ENCODE measurements at places on chromosomes 7 and 10.

GRCh38 chr7:35520810-35521625, 173.9 kb downstream of the HERPUD2 start:
- DNase-seq, result no peak

- no peak for DNase-seq
Measured at GRCh38 chr7:148898845-148899484, 14.9 kb upstream of the EZH2 start.

- no peak for DNase-seq
Measured at GRCh38 chr10:28719789-28720436, 42.6 kb downstream of the BAMBI start.

- DNase-seq, result no peak
Measured at GRCh38 chr10:71300555-71301370, 18.3 kb upstream of the SLC29A3 start.

GRCh38 chr10:22305721-22306120, 10.5 kb upstream of the COMMD3 start:
- DNase-seq, result no peak

- DNase-seq, result no peak
Measured at GRCh38 chr7:136403591-136403990, 426.4 kb upstream of the MTPN start.

DNA sequence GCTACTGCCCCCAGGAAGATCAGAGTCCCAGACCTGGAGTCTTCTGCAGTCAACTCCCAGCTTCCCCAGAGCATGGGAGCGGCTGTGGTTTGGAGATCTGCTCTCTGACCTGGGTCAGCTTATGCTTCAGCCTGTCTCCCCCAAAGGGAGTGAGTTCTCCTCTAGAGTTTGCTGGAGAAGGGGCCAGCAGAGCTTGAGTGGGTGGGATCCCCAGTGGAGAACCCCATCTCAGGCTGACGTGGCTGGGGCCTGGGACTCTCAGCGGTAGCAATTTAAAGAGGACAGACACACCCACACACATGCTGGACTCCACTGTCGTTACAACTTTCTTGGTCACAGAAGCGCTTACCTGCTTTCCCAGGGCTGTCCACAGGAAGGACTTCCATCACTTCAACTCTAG, 6.3 kb downstream of the UNC5B start:
- DNase-seq, result no peak

DNA sequence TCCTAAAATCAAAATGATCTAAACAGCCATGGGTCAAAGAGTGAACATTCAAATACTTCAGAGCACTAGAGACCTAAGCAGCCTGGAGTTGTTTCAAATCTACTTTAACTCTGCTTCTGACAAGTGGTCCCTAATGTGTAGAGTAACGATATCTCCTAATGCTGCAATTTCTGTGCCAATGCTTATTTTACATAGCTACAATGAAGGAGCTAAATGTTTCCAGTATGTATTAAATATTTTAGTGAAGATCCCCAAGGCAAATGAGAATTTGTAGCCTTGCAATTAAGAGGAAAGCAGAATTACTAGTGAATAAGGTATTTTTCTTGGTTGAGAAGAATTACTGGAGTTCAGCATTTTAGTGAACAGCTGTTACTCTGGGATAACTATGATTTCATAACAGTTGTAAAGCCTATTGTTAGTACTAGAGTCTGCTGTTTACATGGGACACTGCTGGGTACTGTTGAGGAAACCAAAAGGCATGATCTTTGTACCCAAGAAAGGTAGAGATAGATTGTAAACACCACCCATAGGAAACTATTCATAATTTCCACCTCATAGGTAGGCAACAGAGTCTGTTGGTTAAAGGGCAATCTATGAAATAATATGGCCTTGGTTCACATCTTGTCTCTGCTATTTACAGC, 271.9 kb downstream of the PLXDC2 start:
- DNase-seq, result no peak

DNA sequence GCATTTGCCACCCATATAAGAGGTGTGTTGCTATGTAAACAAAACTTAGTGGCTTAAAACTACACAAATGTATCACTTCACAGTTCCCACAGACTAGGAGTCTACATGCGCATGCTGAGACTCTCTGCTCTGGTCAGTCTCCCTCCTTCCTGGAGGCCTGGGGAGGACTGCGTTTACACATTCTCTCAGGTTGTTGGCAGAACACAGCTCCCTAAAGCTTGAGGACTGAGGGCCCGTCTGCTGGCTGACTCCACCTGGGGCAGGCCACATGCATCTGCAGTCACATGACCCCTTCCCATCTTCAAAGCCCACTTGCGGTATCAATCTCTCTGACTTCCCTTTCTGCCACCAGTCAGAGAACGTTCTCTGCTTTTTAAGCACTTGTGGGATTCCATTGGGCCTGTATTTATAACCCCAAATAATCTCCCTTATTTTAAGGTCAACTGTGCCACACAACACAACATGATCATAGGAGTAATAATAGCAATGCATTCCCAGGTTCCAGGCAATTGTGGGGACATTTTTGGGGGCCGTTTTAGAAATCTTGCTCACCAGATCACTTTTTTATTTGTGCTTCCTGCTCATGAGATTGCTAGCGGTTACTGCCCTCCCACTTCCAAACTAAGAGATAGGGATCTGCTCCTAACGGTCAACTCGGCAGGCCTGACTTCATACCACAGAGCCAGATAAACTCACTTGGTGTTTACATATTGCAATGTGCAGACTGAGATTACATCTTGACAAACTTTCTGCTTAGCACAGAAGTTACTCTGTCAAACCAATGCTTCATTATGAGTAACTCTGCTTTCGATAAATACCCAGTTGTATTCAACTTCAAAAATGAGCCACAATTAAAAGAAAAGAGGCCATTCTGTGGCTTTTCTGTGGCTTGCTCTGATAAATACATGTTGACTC, 96.3 kb downstream of the ALOX5 start:
- DNase-seq, result peak; percentile 42

- no peak for DNase-seq
Measured at GRCh38 chr7:155361346-155361680, 63.6 kb downstream of the INSIG1 start.

- DNase-seq, result no peak
Measured at GRCh38 chr7:108375668-108376067, 80.6 kb downstream of the NRCAM start.

- no peak for DNase-seq
Measured at GRCh38 chr10:102083541-102083940, 18.4 kb downstream of the HPS6 start.

- DNase-seq, result no peak
Measured at GRCh38 chr7:99267481-99267840, 5.2 kb upstream of the MYH16 start.

GRCh38 chr10:88537322-88537721, 45.8 kb downstream of the RNLS start:
- no peak for DNase-seq

DNA sequence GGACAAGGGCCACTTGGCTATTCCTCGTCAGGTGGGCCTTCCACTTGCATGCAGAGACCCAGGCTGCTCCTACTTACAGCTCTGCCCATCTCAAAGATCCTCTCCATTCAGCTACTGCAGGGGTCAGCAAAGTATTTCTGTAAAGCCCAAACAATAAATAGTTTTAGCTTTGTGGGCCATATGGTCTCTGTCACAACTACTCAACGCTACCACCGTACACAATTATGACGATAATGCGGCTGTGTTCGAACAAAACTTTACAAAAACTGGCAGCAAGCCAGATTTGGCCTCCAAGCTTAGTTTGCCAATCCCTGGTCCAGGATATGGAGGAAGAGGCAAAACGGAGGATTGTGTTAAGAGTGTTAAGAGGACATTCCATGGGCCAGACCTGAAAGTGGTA, 12.8 kb downstream of the RAB11FIP2 start:
- no peak for DNase-seq

GRCh38 chr10:114881417-114881816, 56.6 kb upstream of the TRUB1 start:
- no peak for DNase-seq

DNA sequence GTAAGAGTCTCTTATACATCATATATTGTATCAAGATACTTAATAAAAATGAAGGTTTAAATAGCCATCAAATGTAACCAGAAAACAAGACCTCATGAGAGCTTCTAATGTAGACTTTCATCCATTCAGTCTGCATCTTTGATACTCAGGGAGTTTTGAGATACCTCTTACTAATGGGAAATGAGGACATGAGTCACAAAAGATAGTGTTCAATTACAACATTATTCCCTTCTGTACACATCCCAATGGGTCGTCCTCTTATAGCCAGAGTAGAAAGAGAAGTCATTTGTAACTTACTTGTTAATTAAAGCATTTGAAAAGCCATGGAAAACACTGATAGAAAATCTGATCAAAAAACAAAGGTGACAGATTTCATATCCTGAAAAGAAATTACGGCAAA, 19.4 kb downstream of the SHTN1 start:
- no peak for DNase-seq

- no peak for DNase-seq
Measured at GRCh38 chr7:36931892-36932291, 207.6 kb upstream of the AOAH start.

- DNase-seq, result no peak
Measured at GRCh38 chr7:12759151-12759550, 71.7 kb downstream of the ARL4A start.

- no peak for DNase-seq
Measured at GRCh38 chr10:59865101-59865500, 41.3 kb downstream of the CCDC6 start.

GRCh38 chr10:18501198-18501597, 150.2 kb downstream of the NSUN6 start:
- DNase-seq, result no peak

DNA sequence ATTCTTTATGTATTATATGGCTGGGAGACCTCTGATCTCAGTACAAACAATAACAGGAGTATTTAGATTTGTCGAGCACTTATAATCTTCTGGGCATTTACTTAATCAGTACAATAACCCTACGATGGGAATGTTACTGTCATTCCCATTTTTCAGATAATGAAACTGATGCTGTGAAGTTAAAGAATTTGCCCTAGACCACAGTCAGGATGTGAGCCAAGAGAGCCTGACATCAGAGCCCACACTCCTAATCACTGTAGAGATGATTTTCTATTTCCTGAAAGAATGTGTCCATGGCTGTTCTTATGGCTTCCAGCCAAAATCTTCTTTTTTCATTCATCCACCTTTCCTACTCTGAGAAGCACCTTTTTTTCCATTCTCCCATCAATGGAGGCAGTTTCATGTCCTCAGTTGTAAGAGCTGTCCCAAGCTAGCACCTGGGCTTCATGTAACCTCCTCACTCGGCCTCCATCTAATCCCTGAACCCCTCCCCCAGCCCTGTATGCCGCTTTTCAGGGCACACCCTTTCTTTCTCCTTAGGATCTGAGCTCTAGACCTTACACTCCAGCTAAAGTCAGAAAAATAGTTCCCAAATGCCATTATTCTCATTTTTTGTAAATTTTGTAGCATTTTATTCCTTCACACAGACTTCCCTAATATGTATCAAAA, 12.2 kb upstream of the CAV1 start:
- no peak for DNase-seq

DNA sequence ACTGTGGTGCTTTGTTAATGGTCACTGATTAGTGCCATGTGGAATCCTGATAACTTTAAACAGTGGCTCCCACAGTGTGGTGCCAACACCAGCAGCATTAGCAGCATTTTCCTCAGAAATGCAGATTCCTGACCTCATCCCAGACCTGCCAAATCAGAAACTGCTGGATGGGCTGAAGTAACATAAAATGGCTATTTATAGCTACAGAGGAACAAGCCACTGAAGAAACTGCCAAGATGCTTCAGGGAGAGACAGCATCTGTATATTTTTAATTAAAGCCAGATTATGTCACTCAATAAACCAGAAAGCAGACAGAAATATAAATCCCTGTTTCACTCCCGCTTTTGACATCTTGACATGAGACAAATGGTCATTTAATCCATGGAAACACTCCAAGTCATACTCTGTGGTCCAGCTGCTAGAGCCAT, 178.5 kb downstream of the AMPH start:
- DNase-seq, result no peak

DNA sequence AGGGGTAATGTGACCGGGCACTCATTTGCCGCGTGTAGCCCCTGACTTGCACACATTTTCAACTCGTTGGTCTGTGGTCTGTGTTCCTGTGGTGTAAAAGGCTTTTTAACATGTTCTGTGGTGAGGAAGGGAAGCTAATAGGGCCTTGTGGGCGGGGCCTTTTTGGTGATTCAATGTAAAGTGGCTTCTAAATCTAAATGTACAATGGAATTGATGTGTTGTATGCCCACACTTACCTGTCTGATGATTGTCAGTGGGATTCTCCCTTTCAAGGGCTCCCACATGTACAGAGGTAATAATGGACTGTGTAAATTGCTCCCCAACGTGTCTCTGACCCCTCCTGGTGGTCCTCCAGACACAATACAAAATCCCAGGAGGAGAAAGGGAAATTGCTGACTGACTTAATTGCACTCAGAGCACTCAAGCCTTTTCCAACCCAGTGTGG, 43.1 kb upstream of the GATAD1 start:
- peak; percentile 65 for DNase-seq

DNA sequence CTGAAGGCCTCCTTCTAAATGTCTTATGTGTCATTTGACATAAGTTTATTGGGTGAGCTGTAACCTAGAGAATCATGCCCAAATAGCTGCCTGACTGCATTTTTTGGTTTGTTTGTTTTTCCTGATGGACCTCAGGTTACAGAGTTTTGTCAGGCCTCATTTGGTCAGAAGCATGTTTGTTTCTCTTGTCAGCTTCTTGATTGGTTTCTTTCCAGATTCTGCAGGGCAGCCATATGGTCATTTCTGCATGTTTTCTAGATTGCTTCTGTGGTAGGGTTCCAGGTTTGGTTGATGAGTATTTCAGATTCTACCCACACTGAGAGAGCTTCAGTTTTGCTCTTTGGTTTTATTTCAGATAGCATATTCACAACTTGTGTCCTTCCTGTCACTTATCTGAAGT, 28.0 kb downstream of the GLCCI1 start:
- DNase-seq, result no peak

DNA sequence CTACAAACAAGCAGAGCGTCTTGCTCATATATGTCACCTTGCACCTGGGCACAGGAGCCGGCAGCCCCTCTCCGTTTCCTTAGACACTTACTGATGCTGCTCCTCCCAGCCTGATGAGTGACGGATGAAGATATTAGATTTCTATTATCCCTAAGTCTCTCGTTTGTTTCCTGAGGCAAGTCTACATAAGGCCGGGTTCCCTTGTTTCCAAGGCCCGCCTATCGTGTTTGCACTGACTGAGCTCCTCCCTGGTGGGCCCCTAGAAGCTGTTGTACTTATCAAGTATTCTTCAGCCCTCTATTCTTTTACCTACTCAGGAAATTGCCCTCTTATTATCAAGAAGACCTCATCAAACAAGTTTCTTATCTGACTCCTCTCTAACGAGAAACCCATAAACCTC, 18.5 kb downstream of the SH3PXD2A start:
- no peak for DNase-seq

Measured in stimulated activated CD8-positive, alpha-beta memory T cell treated with anti-CD3 and anti-CD28 coated beads, Interleukin-4, amount 100 ng/mL, for 48 hours (primary cell).